Frontal cortex (tissue), 4 donors: ENCODE measurements at places on chromosomes 2 and 18. TPM values are rescaled to one million over a fixed set of nuclear protein-coding genes. Genes with fewer than 3 reads are reported as not detected.

The IL36RN gene
- not detected for total RNA-seq

The EFHD1 gene
- 0.82 TPM for total RNA-seq

The LHCGR gene
- under 0.01 TPM for total RNA-seq

The CPO gene
- not detected for total RNA-seq

The ASTL gene
- total RNA-seq: not detected

The MGAT5 gene
- total RNA-seq: 60.3 TPM

The RUFY4 gene
- total RNA-seq: not detected

The EMX1 gene
- 11.8 TPM for total RNA-seq

The CD8A gene
- total RNA-seq: 1.2 TPM
